ENCODE measurements at places on chromosomes 7 and 10.

GRCh38 chr7:47610506-47611044 is 28.7 kb upstream of the TNS3 start:
- peak; percentile 61 for DNase-seq

- DNase-seq = no peak
Measured at GRCh38 chr10:78160591-78160990, 126.9 kb downstream of the RPS24 start.

- DNase-seq = no peak
Measured at GRCh38 chr7:32415519-32415918, 74.7 kb downstream of the LSM5 start.

DNA sequence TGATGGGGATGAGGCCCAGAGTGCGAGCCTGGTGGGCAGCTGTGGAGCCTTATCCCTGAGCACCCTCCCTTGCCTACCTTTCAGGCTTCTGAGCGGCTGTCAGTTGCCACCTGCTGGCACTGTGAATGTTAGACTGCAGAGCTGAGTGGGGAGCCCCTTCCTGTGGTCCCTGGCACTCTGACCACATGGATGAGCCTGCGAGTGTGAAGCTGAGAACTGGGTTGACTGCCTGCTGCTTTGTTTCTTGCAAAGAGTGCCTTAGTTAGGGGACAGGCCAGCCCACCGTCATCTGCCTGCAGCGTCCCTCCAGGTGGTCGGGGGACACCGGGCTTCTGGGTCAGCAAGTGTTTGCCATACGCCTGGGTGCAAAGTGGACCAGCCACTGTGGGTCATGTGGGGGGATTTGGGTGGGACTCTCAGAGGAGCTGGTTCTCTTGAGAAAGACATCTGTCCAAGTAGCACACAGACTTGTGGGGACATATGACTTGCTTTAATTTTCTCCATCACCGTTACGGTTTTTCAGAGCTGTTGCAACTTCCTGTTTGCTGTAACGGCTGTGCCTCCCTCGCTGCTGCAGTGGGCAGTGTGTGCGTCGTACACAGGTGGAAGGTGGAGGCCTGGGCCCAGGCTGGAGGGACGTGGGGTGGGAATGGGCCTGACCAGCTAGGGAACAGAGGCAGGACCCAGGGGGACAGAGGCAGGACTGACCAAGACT is 13.7 kb downstream of the INPP5A start:
- DNase-seq = no peak

GRCh38 chr10:119644205-119644814 is 6.9 kb upstream of the BAG3 start:
- no peak for DNase-seq

- no peak for DNase-seq
Measured at GRCh38 chr7:26948617-26949118, 84.3 kb upstream of the SKAP2 start.

DNA sequence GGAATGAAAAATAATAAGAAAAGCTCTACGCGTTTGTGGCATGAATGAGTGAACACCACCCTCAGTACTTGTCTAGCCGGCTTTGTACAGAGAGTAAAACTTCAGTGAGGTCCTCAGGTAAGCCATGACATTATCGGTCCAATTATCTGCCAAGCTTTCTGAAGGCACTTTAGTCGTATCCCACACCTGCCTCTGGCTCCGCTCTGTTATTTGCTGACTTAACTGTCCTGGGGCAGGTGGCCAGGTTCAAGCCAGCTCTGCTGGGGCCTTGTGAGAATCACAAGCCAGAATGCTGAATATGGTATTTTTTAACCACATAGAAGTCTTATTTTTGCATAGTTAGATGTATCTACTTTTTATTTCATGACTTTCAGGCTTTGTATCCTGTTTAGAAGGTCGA is 66.0 kb upstream of the FHIP2A start:
- DNase-seq = peak; percentile 69

- DNase-seq = no peak
Measured at GRCh38 chr7:124930173-124930623, 573 bp upstream of the POT1 start.

GRCh38 chr7:42080841-42081586 is 156.0 kb downstream of the GLI3 start:
- no peak for DNase-seq

- DNase-seq = peak; percentile 78
Measured at GRCh38 chr7:53811555-53812079, 730.6 kb upstream of the VSTM2A start.

- DNase-seq = no peak
Measured at GRCh38 chr7:12719981-12720865, 32.8 kb downstream of the ARL4A start.

DNA sequence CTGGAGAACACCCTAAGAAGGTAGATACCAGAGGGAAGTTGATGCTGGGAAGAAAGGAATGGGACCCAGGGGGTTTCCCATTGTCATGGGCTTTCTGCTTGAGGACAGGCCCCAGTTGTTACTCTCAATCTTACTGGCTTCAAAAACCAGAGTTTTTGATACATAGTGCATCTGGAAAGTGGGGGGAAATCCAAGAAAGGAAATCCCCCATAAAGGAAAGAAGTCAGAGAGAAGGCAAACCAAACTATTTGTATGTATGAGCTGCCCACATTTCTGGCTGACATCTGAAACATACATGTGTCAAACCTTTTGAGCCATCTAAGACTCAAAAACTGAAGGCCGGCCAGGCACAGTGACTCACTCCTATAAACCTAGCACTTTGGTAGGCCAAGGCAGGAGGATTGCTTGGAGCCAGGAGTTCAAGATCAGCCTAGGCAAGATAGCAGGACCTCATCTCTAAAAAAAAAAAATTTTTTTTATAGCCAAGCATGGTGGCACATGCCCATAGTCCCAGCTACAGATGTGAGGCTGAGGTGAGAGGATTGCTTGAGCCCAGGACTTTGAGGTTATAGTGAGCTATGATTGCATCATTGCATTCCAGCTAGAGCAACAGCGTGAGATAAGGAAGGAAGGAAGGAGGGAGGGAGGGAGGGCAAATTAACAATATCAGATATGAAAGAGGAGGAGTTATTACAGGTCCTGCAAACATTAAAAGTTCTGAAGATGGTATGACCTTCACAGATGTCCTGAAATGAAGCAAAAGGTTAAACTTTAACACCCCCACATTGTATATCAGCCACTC is 6.7 kb upstream of the COA1 start:
- no peak for DNase-seq

DNA sequence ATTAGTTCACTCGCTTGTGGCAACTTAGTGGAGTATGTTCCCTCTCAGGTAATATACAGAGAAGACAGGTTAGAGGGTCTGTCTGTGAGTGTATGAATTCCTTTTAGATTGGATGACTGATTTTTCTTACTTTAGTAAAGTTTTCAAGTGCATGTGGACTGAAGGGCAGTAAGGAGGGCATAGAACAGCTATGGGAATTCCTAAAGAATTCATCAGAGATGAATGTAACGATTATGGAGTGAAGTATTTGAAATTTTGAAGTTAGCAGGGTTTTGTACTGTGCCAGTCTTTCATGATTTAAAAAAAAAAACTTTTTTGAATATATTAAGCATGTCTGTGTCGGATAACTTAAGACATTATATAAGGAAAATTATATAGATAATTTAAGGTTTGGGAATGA is 15.5 kb downstream of the MAPK8 start:
- no peak for DNase-seq

DNA sequence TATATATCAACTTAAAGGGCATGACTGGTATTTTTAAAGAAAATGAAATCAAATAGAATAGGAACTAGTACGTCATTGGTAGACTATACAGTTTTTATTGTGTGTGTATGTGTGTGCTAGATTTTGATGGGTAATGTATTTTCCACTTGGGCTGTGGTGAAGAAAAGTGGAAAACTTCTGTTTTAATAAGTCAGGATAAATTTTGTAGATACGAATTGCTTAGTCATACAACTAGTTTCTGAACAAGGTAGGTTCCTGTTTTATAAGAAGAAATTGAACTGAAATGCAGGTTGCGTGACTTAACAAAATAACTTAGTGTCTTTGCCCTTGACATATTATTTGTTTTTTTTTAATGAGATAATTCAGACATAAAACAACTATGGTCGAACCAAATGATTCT is 24.3 kb downstream of the UBN2 start:
- no peak for DNase-seq

DNA sequence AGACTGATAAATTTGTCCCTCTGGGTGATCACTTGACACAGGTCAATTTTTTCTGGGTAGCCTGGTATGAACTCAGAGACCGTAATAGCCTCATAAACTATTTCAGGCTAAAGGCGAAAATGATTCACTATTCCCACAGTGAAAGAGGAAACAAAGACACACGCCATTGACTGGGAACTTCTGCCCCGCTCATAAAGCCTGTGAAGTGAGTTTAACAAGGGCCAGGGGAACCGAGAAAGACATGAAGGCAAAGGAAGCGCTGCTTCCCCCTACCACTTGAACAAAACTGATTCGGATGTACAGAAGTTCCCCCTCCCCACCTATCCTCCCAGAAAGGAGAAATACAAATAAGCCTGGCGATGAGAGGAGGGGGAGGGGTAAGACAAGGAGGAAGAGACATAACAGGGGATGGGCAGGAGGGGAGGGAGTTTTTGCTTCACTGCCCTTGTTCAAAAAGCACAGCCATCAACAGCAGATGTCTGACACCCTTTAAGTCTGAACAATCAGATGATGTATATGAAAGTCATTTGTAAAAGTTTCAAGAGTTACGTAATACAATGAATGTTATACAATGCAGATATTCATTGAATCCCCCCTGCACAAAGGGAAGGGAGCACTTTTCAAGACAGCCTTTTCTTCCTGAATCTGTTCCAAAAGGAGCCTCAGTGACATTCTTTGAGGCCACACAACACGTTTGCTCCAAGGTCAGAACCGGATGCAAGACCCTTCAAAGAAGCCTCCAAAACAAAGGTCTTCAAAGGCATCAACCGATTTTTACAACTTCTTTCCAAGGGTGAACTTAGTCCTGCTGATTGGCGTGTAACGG is 734 bp downstream of the ABCB4 start:
- DNase-seq = no peak

- no peak for DNase-seq
Measured at GRCh38 chr10:17655009-17655408, 11.1 kb downstream of the STAM start.

- no peak for DNase-seq
Measured at GRCh38 chr10:48733329-48733728, 48.7 kb downstream of the WDFY4 start.

DNA sequence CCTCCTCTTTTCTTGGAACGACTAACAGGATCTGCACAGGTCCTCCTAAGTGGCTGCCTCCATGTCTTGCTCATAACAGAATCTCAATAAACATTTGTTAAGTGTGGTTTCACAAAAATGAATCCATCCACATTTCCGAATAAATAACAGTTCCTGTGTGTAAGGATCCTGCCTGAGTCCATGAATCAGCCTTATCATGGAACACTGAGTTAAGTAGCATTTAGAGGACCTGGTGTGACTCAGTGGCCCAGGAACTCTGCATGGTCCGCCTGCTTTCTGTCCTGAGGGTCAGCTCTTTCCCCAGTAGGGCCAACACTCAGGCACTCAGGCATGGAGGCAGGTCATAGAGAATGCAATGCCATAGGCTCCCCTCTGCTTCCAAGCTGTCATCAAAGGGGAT is 15.8 kb upstream of the C10orf90 start:
- no peak for DNase-seq

GRCh38 chr10:1638889-1639419 is 98.4 kb downstream of the ADARB2 start:
- no peak for DNase-seq

DNA sequence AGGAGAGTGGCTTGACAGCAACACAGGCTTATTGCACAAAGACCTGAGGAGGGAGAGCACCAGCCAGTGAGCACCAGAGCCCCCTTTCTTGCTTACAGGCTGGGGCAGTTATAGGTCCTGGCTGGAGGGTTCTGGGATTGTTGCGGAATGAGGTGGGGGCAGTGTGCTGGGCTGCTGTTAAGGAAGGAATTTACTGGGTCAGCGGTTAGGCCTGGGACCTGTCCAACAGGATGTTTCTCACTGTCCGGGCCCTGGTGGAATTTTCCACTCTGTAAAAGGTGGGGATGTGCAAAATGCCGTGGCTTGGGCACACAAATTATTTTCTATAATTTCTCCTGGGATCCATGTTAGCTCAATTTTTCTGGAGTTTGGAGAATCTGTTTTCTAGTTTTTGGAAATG is 757.3 kb downstream of the TYW1 start:
- DNase-seq = no peak

- no peak for DNase-seq
Measured at GRCh38 chr10:99673492-99673891, 14.2 kb downstream of the ENTPD7 start.

DNA sequence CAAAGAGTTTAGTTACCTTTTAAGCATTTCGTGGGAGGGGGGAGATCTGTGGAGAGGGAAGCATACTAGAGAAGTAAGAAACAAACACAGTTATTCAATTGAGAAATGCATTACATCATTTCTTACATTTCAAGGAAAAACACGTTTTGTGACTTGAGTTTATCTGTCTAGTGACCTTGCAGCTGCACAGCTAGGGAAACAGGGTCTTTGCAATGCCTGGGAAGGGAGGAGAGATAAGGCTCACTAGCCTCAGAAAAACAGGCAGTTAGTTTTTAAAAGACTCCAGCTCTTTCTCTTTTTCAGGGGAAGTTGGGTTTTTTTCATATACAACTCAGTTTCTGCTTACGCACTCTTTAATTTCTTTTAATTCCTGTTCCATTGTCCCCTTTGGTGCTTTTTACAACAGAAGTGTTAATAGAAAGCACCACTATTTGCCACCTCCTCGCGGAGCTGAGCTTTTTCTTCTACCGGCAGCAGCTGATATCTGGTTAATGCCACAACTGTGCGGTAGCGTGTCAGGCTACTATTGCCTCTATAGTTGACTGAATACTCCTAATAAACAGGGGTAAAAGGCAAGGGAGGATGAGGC is 5.6 kb downstream of the CYP3A43 start:
- DNase-seq = no peak

DNA sequence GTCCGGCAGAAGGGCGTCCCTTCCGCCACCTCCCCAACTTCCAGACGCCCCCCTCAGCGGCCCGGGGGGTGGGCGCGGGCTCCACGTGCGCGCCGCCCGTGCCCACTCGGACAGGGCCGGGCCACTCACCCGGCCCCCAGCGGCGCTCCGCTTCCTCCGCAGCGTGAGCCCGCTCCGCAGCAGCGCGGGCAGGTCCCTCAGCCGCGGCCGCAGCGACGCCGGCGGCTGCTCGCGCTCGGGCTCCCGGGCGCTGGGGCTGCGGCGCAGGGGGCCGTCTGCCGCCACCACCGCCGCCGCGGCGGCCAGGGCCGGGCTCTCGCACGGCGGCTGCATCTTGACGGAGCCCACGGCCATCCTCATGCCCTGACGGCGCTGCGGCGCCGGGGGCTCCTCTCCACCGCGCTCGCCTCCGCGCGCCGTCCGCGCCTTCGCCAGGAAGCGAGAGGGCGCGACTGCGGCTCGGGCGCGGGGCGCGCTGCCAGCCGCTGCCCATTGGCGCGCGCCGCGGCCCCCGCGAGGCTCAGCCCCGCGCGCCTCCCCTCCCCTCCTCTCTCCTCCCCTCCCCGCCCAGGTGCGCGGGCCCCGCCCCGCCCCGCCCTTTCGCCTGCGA is at the start of gene RAPGEF5:
RAPGEF5 (minus strand) TSS at position 454 of the 610 bp plus-strand sequence; CDS start at position 360, 94 bp downstream.
- DNase-seq = peak; percentile 83

GRCh38 chr7:17743316-17743715 is 197.0 kb downstream of the SNX13 start:
- no peak for DNase-seq

Data from T47D (cell line).